ENCODE measurements at places on chromosomes 3 and 15.

DNA sequence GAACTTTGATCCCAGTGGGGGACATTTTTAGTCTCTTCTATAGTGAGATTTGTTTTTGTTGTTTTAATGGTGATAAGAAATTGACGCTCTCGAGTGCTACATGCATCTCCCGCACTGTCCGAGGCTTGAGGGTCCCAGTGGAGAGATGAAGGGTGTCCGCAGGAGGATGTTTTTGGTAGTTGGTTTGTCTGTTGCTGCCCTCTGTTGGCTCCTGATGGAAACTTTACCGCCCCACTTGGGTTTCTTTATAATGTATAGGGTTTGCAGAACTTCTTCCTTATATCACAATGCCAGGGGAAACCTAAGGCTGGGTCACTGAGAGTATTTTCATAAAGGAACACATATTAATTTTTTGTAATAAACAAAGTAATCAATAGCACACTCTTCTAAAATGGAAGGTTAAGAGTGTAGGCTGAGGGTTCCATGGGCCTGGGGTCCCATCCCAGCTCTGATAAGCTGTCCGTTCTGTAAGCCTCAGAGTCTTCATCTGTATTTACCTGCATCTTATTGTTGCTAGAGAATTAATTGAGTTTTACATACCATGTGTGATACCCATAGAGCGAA lies 185.3 kb upstream of the FEZF2 start:
- DNase-seq = peak; percentile 18

GRCh38 chr3:138944929-138945708 lies 1.8 kb downstream of the FOXL2 start:
- no peak for DNase-seq

DNA sequence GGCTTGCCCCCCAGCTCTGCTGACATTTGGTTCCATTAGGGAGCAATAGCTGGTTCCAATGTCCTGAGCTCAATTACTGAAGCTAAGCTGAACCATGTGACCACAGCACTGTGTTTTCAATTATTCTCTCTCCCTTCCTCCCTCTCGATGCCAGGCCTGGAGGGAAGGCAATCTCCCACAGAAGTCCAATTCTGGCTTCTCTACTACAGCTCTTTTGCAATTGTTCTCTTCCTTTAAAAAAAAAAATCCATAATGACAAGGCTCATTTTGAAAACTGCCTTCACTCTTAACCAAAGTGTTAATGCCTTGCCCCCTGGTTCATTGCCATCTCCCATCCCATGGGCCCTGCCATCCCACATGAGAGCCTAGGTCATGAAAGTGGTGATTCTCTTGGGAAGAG lies 24.8 kb downstream of the IL16 start:
- no peak for DNase-seq

DNA sequence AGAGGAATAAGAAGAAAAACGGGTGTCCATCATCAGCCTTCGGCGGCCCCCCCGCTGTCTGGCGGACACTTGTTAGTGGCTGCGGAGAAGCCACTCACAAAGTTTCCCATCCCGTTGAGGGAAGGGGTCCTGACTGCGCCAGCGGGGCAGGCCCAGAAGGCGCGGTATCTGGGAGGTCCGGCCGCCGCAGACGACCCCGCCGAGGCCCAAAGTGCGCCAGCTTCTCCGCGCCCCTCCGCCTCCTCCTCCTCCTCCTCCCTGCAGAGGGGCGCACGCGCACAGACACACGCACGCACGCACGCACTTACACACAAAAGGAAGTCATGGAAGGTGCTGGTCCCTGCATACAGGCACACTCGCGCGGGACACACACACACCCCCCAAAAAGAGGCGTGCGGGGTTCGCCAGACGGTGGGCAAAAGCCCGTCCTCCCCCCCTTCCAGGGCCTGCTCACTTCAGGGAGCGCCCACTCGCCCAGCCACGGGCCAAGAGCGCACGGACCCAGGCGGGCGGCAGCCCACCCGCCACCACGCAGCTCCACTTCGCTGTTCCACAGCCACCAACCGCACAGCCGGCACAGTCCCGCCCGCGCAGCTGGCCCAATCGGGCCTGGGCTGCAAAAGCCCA lies 18.0 kb downstream of the ZNF148 start:
- DNase-seq = peak; percentile 70

DNA sequence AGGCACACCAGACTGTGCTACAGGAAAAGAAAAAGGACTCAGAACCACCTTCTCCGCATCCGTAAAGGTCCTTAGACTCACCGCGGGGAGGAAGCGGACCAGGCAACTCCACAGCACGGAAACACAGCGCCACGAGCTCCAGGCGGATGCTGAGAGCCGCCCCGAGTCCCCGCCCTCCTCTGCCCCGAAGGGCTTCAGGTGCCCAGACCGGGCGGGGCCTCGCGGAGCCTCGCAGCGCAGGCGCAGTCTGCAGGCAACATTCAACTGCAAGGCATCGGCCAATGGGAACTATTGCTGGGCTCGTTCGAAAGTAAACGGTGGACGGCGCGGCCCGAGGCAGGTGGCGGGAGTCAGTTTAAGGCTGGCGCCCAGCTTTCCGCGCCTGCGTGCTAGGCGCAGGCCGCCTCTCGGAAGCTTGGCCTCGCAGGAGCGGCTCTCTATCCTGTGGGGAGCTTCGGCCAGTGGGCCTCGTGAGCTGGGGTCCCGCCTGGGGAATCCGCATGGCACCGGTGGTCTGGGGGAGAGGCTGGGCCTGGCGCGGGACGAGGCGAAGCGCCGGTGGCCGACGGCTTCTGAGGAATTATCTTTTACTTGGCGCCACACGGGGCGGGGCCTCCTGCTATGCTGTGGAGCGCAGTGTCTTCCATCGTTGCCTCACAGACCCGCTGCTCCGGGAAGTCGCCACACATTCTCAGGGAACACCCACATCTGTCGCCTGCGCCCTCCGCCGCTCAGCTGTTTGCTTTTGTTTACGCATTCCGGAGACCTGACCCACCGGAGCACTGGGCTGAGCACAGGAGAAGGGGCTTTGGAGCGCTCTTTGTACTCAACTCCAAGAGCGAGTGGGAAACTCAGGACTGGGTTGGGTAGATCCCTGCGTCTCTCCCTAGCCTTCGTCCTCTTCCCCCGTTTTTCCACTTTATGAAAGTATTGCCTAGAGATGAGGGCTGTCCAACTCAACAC lies at the start of gene TRIM59:
TSS of gene TRIM59 (minus strand) at position 151 of the 963 bp plus-strand sequence. CDS start 10,603 bp downstream, outside the sequence.
- peak; percentile 44 for DNase-seq

- peak; percentile 25 for DNase-seq
These were observed 223.0 kb downstream of the SLCO3A1 start for GRCh38 chr15:92076541-92076940.

DNA sequence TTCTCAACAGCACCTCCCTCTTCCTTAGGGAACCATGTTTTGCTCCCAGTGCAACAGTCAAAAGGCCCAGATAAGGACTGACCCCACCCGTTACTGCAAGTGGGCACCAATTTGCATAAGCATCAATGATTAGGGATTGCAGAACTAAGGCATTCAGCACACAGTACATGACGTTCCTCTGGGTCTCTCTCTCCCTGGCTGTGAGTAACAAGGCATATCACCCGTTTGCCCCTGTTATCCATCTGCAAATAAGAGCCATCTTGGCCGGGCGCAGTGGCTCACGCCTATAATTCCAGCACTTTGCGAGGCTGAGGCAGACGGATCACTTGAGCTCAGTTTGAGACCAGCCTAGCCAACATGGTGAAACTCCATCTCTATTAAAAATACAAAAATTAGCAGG lies 18.8 kb downstream of the MAGI1 start:
- DNase-seq = no peak

DNA sequence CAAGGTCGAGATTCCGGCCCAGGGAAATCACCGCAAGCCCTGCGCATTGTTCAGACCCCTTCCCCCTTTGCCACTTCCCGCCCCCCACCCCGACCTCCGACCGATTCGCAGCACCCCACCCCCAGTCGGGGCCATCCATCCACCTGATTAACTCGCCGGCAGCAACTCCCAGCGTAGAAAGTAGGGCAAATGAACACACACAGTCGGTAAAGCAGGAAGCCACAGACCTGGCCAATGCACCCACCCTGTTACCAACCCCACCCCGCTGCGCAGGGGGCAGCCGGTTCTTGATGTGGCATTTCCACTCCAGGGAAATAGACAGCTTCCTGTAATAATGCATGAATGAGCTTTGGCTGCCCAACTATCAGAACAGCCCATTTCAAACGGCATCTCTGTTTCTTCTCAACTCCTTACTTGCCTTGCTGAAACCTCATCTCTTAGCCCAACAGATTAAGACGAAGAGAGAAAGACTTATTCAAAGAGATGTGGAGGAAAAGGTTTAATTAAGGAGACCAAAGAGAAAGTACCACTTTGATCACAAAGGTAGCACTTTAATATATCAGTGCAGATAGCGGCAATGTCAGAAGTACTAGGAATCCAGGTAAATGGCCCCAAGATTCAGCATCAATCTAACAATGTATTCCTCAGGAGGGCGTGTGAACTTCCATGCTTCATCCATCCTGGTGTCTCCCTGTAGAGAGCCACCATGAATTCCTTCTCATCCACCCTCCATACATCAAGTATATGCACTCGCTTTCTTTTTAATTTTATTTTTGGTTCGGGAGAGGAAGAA lies 1.9 kb downstream of the TNIK start:
- no peak for DNase-seq

GRCh38 chr15:35471024-35471423 lies 74.9 kb downstream of the DPH6 start:
- no peak for DNase-seq

DNA sequence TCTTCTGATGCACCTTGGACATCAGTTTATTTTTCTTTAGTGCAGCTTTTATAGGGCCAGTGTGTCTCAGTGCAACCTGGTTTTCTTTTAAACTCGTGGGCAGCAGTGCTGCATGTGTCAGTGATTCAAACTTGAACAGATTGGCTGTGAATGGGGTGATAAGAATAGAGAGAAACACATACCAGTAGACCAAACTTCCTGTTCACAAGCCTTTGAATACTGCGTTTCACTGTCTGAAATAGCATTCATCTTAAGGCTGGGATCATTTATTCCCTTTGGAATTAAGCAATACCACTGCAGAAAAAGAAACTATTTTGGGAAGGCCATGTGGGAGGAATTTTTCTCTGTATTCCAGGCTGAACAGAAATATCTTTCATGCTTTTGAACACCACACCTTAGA lies 51.7 kb downstream of the PHLDB2 start:
- DNase-seq = no peak

DNA sequence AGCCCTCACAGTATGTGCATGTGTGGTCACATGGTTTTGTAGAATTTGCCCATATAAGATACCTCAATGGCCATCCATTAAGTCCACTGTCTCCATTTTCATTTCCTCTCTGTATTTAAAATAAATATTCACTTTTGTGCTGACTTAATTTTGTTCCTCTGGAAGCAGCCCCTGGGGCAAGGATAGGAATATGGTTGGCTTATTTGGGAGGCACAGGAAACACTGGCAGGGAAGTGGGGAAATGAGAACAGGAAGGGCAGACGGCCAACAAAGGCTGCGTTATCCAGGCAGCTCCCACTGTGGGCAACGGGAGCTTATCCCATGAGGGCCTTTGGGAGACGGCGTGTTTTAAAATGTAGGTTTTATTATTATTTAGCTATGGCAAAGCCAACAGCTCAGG lies 148.6 kb downstream of the SHQ1 start:
- no peak for DNase-seq
